ENCODE measurements at places on chromosomes 1 and 21.

GRCh38 chr1:218948446-218948845 lies 225.2 kb upstream of the LYPLAL1 start:
- DNase-seq = no peak

DNA sequence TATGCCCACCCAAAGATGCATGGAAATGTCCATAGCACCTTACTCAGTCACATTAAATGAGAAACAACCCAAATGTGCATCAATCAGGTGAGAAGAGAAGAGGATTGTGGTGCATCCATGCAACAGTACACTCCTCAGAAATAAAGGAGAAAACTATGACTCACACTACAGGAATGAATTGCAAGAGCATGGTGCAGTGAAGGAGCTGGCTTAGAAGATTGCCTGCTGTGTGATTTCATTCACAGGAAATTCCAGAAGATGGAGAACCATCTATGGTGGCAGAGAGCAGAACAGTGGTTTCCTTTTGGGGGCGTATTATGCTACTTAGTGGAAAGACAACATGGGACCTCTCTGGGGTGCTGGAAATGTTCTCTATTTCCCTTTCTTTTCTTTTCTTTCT lies 278.6 kb upstream of the AJAP1 start:
- no peak for DNase-seq

DNA sequence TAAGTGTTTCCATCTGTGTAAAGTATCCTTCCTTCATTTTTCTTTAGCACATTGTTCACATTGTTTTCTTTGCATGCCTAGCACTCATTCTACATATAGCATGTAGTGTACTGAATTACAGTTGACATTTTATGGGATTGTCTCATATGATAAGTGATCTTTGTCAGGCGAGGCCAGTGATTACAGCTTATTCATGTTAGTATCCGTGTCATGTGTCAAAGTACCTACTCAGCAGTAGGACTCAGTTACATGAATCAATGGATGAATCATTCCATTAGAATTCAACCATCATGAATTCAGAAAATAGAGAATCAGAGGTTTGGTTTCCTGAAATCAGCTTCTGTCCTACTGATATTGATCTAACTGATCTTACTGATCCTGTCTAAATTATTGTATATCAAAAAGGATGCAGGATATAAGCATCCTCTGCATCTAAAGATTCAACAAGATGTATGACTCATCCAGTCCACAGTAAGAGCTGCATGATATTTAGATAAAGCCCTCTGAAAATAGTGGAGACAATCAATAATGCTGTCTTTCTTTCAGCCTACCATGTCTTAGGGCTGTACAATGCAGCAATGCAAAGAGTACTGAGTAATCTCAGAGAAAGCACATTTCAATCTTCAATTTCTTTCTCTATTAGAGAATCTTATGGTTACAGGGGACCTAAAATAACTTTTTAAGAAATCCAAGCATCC lies 20.7 kb upstream of the HRNR start:
- no peak for DNase-seq

GRCh38 chr1:112618721-112619517 lies at the start of gene ST7L:
Gene ST7L, minus strand, starts transcription at chr1:112619141. Its CDS starts 28 bp downstream, at chr1:112619113.
- DNase-seq = peak; percentile 57

Data from GM13976 (cell line).